ENCODE measurements at places on chromosomes 11 and 22.

- no peak for DNase-seq
Measured at GRCh38 chr11:5550440-5551095, 2.2 kb upstream of the OR52H1 start.

DNA sequence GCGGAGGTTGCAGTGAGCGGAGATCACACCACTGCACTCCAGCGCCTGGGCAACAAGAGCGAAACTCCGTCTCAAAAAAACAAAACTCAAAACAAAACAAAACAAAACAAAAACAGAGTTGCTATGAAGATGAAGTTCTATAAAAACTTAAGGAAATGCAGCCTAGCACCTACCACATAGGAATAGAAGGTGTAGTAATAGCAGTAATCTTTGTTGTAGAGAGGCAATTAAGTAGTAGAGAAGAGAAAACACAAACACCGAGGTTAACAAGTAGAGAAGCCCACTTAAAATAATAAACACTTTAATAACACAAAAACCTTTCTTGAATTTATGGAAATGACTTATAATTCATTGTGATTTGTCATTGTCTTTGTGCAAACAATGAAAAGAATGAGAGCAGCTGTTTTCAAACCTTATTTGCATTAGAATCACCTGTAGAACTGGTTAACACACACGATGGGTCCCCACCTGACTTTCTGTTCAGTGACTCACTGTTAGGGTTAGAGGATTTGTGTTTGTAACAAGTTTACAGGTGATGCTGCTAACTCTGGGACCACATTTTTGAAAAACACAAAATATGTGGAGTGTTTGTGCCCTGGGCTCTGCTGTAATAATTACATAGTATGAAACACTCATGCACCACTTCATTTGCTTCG is 43.1 kb downstream of the TYR start:
- DNase-seq = no peak

DNA sequence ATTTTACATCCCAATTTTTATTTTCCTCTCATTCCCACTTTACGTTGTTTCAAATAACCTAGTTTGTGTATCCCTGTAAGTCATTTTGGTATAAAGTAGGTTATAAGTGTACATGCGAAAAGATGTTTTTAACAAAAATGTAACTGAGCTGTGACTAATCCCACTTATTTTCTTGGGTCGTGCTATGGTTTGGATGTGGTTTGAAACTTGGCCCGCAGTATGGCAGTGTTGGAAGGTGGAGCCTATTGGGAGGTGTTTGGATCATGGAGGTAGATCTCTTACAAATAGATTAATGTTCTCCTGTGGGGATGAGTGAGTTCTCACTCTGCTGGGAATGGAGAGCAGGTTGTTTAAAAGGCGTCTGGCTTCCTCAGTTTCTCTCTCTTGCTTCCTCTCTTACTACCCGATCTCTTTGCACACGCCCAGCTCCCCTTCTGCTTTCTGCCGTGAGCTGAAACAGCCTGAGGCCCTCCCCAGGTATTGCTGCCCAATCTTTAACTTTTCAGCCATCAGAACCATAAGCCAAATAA is 7.2 kb downstream of the RPL27A start:
- no peak for DNase-seq

DNA sequence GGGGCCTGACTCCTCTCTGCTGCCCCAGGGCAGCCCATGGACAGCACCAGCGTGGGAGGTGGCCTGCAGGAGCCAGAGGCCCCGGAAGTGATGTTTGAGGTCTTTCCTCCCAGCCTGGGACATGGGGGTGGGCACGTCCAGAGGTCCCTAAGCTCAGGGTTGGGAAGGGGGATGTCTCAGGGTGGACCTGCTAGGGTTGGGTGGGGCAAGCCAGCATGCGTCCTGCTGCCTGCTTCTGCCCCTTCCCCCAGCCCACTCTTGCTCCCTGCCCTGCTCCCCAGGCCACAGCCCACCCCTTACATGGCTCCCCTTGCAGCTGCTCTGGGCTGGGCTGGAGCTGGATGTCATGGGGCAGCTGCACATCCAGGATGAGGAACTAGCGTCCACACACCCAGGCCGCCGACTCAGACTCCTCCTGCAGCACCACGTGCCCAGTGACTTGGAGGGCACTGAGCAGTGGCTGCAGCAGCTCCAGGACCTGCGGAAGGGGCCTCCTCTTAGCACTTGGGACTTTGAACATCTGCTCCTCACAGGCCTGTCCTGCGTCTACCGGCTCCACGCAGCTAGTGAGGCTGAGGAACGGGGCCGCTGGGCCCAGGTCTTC is 1.3 kb downstream of the FAM180B start:
- no peak for DNase-seq

- DNase-seq = no peak
Measured at GRCh38 chr11:5581014-5581413, 337 bp downstream of the OR52B6 start.

- DNase-seq = no peak
Measured at GRCh38 chr11:82080160-82080559, 653.5 kb downstream of the FAM181B start.

GRCh38 chr11:117459979-117460300 is 132.3 kb downstream of the CEP164 start:
- no peak for DNase-seq

DNA sequence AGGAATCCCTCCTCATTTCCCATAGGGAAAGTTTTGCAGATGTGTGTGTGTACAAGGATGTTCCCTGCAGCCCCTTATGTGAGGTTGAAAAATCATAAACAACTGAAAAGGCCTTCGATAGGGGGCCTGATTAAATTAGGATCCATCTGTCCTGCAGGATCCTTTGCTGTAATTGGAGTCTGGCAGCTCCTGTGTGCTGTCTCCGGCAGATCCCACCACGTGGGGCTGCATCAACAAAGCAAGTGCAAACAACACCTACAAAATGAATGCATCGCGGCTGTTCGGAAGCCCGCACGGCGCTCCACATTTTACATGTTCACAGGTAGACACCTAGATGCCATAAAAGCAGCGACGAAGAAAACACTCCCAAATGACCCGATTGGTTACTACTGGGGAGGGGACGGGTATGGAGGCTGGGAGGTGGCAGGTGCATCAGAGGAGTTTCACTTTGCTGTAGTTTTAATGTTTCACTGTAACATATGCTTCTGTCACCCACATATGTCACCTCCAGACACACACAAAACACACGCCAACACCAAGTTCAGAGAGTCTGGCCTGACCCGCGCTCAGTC is 52.2 kb downstream of the NFAM1 start:
- DNase-seq = no peak

GRCh38 chr11:2077061-2077802 is 62.0 kb downstream of the IGF2 start:
- DNase-seq = peak; percentile 61

- no peak for DNase-seq
Measured at GRCh38 chr11:95536047-95536690, 253.4 kb downstream of the FAM76B start.

DNA sequence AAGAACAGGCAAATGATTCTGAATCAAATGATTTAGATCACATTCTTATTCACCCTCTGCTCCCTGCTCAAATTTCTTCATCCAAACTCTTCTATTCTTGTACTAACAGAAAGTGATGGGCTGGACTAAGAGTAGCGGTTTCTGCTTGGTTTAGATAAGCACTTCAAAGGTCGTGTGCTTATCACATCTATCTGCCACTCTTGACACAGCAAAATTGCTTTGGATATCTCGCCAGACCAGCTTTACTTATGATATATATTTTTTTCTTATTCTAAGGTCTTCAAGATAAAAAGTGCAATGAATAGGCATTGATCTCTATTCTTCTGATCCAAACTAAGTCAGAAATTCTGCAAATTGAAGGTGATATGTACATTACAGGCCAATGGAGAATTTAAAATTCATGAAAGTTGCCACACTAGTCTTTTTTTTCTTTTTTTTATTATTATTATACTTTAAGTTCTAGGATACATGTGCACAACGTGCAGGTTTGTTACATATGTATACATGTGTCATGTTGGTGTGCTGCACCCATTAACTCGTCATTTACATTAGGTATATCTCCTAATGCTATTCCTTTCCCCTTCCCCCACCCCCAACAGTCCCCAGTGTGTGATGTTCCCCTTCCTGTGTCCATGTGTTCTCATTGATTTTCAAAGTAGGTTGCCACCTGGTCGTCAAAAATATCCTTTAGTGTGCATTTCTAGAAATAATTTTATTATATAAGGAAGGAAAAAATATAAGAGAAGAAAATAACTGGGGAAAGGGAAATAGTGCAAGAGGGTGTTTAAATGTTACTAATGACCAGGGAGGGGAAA is 1941.0 kb upstream of the RAG2 start:
- DNase-seq = no peak

DNA sequence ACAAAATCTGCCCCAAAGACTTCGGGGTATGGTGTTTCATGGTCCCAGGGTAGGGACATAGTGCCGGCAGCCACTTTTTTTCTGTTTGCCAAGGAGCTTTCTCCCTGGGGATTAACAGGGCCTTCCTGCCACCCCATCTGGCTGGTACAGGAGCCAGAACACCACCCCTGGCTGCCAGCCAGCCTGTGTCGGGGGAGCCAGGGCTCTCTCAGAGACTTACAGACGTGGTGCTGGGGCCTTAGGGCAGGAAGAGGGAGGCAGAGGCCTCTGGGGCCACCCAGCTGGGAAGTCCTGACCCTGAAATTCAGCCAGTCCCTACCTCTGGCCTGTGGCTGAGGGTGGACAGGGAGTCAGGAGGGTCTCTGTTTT is 52.4 kb upstream of the CDON start:
- no peak for DNase-seq

DNA sequence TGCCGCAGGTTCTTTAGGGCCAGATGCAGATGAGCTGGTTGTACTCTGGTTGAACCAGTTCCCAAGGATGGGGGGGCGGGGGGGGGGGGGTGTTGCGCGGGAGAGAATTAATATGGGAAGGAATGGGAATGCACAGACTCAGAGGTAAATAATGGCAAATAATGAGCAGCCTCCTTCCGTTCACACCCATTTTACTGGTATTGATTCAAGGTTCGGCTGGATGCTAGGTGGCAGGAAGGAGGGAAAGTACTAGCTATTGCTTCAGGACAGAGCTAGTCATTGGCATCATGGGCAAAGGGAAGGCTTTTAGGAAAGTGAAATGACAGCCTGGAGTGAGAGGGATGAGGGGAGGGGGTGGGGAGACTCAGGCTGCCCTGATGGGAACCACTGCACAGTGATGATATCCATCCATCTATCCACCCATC is at the start of gene VSTM5:
Gene VSTM5 (minus strand): TSS at position 25 of the 425 bp plus-strand sequence. CDS start 116 bp downstream, outside the sequence.
- DNase-seq = no peak

DNA sequence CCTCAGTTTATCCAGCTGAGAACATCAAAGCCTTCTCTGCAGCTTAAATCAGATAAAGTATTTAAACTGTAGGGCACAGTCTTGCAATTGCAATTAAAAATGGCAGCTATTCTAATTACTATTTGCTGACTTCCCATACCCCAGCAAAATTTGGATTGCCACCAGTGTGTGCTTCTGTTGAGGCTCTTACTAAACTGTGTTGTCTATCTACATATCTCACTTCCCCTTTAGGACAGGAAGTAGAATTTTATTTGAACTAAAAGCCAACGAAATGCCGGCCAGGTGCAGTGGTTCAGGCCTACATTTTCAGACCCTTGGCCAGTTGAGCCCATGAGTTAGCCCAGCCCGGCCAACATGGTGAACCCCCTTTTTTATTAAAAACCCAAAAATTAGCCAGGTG is 7.1 kb downstream of the SAA4 start:
- DNase-seq = no peak
